Chondrocyte (in vitro differentiated cells): ENCODE measurements at places on chromosomes 3 and 15.

DNA sequence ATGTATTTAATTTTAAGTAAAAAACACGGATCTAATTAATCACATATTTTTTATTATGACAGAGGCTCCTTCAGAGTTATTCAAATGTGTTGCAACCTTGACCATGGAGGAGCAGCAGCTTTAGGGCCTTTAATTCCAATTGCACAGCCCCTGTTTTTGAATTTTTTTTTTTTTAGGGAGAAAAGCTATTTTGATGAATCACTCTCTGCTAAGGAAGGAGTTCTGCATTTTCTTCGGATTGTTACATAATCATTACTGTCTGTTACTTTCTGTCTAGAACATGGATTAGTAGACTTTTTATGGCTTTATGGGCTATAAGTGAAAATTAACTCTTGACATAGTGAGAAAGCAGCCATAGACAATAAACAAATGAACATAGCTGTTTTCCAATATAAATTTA lies 90.8 kb downstream of the MCTP2 start:
- no peak for DNase-seq

DNA sequence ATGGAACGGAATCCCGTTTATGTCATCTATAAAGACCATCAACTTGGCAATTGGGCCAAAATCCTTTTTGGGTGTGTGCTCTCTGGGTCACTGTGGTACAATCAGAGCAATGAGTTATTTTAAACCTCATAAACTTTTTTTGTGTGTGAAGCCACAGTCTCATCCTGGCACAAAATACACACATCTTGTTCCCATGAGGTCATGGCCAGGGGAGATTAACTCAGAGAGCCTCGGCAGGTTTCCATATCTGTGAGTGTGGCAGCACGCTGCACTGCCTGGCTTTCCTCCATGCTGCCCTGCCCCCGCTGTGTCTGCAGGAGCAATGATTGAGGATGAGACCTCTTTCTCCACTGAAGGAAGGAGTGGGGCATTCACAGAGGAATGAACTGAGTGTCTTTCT lies 54.0 kb upstream of the DLG1 start:
- DNase-seq: no peak

DNA sequence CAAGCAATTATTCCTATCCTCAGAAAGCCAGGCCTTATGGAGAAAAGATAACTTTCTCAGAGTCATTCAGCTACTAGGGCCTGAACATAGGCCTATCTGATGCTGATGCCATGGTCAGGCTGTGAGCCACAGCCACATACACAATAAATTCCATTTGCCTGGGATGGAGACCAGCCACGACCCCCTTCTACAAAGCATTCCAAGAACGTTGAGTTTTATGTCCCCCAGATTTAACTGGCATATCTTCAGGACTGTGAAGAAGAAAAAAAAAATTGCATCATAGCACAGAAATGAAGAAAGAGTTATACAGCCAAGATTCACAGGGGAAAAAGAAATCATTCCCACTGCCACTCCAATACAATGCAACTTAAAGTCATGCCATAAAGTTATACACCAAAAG lies 100.0 kb downstream of the THBS1 start:
- no peak for DNase-seq

GRCh38 chr3:4721511-4721911 lies 228.4 kb downstream of the ITPR1 start:
- no peak for DNase-seq

GRCh38 chr3:49668414-49668797 lies 5.7 kb upstream of the APEH start:
- no peak for DNase-seq

GRCh38 chr15:27686369-27686768 lies 412.7 kb downstream of the OCA2 start:
- no peak for DNase-seq

GRCh38 chr15:32864841-32865240 lies 147.0 kb downstream of the GREM1 start:
- DNase-seq: no peak

- no peak for DNase-seq
Observed at GRCh38 chr15:55276324-55276723, 13.3 kb downstream of the RAB27A start.

GRCh38 chr3:161745741-161746140 lies 249.1 kb downstream of the OTOL1 start:
- DNase-seq: no peak

DNA sequence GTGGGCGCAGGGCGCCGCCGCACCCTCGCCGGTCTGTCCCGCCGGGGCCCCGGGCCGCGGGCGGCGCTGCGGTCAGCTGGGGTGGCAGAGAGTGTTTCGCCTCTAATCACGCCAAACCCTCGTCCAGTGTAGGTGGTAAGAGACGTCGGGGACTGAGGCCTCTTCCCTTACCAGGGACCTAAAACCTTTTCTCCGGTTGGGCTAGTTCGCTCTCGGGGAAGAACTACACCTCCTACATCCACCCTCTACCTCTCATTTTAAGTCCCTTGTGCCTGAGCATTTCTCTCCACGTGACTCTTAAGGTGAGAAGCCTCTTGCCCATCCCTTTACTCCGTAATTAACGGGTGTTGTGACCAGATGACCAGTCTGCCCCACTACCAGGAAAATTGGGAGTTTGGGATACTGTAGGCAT lies 520 bp downstream of the TMEM42 start:
- no peak for DNase-seq
